Stimulated activated CD8-positive, alpha-beta memory T cell treated with anti-CD3 and anti-CD28 coated beads, Interleukin-15, amount 100 ng/mL, for 1 hour (primary cell): ENCODE measurements at places on chromosomes 5 and 9.

GRCh38 chr5:13108265-13108664 is 836.2 kb downstream of the DNAH5 start:
- no peak for DNase-seq

- no peak for DNase-seq
Measured at GRCh38 chr9:136827794-136828473, 14.3 kb upstream of the AJM1 start.

- no peak for DNase-seq
Measured at GRCh38 chr9:82154573-82154972, 166.0 kb downstream of the SPATA31D1 start.

DNA sequence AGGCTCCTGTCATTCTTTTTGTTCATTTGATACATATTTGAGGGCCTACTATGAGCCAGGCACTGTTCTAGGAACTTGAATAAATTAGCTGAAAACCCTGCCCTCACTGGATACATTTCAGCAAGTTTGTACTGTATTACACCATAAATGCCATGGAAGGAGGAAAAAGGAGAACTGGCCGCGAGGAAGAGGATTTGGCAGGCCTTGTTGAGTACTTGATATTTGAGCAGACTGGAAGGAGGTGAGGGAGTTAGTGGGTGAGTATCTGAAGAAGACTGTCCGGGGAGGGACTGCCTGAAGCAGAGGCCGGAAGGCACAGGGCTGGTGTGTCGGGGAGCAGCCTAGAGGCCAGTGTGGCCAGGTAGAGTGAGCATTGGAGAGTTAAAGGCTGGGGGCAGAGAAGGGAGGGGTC is 4.5 kb downstream of the SNX30 start:
- DNase-seq = no peak

DNA sequence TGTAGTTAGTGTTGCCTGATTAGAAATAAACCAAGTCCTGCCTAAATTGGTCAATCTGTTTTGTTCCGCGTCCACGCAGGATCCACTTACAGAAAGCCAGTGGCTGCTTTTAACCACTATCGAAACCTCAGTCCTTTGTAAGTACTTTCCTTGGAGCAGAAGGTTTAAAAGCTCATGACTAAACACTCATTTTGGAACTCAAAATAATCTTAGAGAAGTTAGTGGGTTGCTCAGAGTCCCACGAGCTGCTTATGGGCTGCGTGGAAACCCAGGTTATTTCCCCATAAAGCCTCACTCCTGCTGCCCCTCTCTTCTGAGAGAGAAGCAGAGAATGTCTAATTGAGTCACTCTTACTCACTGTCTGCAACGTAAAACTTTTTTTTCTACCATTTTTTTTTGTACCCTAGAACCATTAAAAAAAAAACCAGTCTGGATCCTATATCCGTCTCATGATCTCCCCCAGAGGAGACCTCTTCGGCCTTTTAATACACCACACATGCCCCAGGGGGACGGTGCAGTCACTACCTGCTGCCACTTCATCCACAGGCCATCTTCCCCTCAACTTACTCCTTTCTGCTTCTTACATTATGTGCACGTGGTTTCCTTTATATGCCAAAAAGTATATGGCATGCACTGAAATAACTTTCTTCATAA is 7.6 kb downstream of the BASP1 start:
- DNase-seq = no peak

DNA sequence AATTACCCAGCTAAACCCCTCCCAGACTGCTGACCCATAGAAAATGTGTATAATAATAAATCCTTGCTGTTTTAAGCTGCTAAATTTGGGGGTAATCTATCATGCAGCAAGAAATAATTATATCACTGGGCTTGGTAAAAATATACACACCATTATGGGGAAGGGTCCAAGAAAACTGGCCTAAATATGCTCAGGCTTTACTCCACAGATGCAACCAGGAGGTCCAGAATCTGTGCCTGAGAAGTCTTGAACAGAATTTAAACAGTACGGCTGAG is 102.5 kb upstream of the SLC44A1 start:
- DNase-seq = no peak

DNA sequence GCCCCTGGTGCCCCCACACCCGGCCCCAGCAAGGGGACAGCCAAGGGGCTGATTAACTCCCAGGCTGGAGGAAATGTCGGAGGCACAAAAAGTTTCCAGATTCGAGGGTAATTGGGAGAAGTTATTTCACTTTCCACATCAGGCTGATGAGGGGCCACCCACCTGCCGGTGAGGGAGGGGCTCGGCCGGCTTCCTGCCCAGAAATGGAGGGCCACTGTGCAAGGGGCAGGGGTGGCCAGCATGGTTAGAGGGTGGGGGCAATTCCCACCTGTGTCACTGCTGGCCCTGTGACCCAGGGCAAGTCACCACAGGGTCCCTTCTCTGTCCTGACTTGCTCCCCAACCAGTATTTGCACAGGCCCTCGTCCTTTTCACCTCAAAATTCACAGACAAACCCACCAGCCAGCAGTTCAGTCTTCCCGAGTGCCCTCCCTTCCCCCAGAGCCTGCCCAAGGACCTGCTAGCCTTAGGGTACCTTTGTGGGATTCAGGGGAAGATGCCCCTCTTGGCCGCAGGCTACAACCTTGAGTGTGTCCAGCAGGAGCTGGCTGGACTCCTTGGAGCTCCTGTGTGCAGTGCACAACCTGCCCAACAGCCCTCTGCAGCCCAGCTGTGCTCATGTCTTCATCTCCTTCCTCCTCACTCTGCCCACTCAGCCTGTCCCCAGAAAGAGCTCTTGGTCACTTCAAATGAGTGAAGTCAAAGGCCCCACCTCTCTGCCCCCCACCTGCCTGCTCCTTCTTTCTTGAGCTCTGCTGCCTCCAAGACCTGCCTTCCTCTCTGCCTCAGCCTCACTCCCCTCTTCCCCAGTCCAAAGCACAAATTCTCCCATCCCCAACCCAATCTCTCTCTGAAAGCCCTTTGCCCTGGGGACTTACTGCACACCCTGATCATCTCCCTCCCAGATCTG is 130.5 kb downstream of the BARX1 start:
- no peak for DNase-seq

DNA sequence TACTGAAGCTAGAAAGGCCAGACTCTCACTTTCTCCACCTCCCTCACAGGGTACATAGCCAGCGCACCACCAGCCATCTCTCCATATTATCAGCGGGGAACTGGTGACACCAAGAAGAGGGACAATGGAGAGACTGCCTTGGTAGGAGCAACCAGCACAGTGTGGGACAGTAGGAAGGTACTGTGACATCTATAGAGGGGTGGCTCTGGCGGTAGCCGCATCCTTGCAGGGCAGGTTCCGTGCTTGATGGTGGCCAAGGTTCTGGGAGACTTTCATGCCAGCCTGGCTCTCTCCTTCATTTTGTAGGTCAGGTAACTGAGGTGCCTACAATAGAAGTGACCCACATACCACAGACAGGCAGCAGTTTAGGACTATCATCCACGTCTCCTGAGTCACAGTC is 65.5 kb upstream of the SMIM23 start:
- no peak for DNase-seq

GRCh38 chr5:149930043-149930748 is 14.4 kb downstream of the PDE6A start:
- DNase-seq = no peak

GRCh38 chr5:82802954-82803353 is 274.2 kb downstream of the TMEM167A start:
- no peak for DNase-seq

- no peak for DNase-seq
Measured at GRCh38 chr5:113153512-113154097, 177.0 kb downstream of the DCP2 start.

- DNase-seq = no peak
Measured at GRCh38 chr5:172015346-172015745, 8.9 kb upstream of the FBXW11 start.

- no peak for DNase-seq
Measured at GRCh38 chr5:84724683-84725082, 340.0 kb upstream of the EDIL3 start.

DNA sequence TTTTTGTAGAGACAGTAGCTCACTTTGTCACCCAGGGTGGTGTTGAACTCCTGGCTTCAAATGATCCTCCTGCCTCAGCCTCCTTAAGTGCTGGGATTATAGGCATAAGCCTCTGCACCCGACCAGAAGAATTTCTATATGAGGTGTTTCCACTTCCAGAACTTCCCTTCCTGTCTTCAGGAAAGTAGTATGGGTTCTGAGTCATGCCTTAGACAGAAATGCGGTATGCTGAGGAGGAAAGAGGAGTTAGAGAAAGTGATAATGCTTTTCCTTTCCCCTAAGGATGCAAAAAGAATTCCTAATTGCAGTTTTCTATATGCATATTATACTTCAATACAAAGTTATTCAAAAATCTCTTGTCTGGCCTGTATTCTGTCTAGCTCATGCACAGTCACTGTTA is 16.4 kb upstream of the ADAMTSL1 start:
- DNase-seq = no peak

DNA sequence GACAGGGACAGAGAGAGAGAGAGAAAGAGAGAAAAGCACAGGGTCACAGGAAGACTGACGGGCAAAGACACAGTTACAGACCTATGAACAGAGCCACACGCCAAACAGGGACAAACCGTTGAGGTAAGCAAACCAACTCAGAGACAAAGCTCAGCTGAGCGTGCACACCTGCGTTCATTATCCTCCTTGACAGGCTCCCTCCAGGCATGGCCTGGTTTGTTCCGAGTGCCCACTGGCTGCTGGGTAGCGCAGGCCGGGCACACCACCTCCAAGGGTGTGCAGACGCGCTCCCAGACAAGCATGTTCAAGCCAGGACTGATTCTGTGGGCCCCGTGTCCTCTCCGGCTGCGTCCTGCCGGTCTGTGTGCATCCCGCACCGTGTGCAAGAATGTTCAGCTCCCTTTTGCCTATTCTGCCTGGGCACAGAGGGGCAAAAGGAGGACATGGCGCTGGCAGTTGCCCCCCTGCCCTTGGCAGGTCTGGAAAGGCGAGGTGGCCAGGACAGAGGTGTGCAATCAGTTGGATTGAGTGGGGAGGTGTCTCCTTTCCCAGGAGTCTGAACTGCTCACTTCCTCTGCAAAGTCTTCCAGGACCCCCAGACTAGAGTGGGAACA is 467 bp upstream of the SMIM32 start:
- DNase-seq = no peak

DNA sequence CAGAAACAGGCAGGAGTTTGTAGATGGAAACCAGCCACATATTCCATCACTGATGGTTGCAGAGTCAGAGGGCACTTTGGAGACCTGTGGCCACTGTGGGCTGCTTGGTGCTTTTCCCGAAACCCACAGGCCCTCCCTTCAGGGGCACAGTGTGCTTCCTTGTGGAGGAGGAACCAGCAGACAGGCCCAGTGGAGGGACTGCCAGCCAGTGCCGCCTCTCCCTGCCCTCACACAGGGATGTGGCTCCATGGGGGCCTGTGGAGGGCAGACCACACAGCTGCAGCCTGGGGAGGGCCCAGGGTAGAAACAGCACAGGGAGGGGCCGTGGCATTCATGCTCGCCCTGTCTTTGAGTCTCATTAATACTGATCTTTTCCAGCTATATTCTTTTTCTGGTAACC is 35.2 kb downstream of the CEP72 start:
- no peak for DNase-seq

DNA sequence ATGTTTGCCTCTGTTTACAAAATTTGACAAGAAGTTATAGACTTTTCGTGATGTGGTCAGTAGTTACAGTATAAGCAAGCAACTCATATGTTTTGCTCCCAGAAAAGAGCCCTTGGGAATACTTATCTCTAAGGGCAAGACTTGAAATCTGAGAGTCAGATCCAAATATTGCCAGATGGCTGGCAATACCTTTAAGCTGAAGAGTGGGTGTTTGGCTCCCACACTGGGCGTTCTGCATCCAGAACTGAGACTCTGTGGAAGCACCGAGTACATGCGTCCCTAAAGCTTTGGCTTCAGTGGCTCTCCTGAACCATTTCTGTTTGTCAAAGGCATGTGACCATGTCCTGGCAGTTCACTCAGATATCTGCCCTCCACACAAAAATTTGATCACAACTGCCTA is 194.1 kb downstream of the DCP2 start:
- DNase-seq = no peak

DNA sequence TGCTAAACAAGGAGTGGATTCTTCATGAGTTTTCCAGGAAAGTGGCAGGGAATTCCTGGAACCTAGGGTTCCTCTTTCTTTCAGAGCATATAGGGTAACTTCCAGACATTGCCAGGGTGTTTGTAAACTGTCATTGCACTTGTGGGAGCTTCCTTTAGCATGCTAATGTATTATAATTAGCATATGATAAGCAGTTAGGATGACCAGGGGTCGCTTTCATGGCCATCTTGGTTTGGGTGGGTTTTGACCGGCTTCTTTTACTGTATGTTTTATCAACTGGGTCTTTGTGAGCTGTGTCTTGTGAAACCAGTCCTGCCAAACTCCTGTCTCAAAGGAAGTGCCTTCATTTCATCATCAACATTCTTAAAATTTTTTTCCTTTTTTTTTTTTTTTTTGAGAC is 11.9 kb upstream of the MELK start:
- no peak for DNase-seq

DNA sequence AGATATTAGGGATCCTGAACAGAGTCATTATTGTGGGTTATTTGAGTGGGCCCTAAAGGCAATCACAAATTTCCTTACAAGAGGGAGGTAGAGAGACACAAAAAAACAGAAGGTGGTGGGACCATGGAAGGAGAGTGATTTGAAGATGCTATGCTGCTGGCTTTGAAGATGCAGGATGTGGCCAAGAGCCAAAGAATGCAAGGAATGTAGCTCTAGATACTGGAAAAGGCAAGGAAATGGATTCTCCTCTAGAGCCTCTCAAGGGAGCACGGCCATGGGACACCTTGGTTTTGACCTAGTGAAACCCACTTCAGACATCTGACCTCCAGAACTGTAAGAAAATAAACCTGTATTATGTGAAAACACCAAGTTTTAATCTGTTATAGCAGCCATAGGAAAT is 53.8 kb downstream of the TTC39B start:
- DNase-seq = no peak

DNA sequence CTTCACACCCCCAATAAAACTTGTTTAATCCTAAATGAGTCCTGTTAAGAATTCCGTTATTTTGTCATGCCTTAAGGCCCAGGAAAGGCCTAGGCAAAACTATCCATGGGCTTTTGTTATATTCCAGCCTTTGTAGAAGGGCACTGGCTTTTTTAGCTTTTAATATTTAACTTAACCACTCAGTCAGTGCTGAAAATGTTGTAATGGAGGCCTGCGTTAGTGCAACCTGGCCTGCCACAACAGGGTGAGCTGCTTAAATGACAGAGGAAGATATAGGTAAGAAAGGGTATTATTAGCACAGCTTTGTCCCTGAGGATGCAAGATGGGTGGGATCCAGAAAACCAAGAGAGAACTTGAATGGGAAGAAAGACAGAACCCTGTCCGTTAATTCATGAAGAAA is 40.2 kb upstream of the PCAT7 start:
- DNase-seq = no peak

GRCh38 chr9:91503673-91504081 is 80.0 kb upstream of the NFIL3 start:
- DNase-seq = no peak

DNA sequence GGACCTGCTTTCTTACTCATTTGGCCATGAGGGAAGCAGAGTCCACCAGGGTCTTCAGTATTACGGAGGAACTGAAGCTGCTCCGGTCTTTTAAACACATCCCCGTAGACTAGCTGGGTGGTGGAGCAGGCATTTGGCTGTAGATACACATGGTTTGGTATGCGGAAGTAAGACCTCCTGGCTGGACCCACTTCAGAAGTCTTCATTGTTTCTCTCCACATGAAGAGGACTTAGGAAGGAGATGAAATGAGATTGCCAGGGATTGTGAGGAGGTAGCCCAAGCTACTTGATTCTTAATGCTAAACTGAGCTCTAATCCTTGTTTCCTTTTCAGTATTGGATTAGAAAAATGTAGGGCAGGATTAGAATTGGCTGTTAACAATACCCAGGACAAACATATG is 32.9 kb downstream of the STXBP1 start:
- no peak for DNase-seq

- no peak for DNase-seq
Measured at GRCh38 chr5:68428231-68428811, 212.8 kb downstream of the PIK3R1 start.
